ENCODE measurements at places on chromosomes 3 and 15.
A peak's percentile ranks its signal among the peaks of the same experiment; 100 is the strongest.

DNA sequence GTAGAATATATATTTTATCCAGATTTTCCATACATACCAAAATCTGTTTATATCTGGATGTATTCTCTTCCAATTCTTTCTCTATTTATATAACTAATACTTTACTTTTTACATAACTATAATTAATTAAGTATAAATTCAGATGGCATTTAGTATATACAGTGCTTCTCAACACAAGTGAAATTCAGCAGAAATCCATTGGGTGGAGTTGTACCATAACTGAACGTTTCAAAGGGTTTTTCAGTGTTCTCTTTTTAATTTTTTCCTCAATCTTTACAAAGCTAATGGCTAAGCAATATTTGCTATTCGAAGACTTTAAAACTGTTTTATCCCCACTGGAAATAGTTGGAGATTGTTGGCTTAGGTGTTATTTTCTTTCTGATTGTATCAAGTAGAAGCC is 13.9 kb upstream of the ZBBX start:
- no peak for DNase-seq

GRCh38 chr15:69982037-69982436 is 115.7 kb downstream of the TLE3 start:
- DNase-seq: no peak

DNA sequence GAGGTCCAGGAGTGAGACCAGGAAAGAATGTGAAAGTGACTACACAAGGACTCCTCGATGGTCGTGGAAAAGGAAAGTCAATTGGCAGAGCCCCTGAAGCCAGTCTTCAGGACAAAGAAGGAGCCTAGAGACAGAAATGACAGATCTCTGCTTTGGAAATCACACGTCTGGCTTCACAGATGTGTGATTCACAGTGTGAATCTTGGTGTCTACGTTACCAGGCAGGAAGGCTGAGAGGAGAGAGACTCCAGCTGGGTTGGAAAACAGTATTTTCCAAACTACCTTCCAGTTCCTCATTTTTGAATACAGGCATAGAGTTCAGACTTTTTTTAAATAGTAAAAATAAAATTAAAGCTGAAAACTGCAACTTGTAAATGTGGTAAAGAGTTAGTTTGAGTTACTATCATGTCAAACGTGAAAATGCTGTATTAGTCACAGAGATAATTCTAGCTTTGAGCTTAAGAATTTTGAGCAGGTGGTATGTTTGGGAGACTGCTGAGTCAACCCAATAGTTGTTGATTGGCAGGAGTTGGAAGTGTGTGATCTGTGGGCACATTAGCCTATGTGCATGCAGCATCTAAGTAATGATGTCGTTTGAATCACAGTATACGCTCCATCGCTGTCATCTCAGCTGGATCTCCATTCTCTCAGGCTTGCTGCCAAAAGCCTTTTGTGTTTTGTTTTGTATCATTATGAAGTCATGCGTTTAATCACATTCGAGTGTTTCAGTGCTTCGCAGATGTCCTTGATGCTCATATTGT is 6.0 kb downstream of the CCR2 start:
- DNase-seq: no peak

DNA sequence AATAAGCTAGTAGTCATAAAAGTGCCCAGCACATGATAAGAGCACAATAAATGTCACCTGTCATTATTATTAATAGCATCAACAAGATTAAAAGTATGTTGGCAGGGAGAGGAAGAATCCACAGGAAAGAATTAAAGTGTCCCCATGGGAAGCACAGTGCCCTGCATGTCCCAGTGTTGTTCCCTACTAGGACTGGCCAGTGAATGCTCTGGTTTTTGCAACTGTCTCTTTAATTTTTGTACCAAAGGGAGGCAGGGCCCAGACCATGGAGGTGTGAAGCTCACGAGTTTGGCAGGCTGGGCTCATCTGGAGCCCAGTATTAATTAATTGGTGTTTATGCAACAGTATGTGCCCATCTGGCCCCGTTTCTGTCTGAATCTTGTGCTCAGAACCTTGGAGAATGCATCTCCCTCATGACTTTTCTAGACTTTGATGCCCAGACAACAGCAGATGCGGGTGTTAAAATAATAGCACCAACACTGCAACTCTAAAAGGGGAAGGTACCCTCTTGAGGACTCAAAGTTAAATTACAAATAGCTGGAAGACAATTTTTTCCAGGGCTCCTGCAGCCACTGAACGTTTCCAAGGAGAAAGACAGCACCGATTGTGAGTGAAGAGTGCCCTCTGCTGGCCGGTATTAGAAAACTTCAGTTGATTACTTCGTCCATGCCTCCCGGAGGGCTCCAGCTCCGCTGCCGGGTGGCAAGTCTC is 71.9 kb upstream of the SPATA12 start:
- DNase-seq: peak; percentile 83

- no peak for DNase-seq
Measured at GRCh38 chr15:46177219-46177618, 542.4 kb downstream of the SQOR start.

DNA sequence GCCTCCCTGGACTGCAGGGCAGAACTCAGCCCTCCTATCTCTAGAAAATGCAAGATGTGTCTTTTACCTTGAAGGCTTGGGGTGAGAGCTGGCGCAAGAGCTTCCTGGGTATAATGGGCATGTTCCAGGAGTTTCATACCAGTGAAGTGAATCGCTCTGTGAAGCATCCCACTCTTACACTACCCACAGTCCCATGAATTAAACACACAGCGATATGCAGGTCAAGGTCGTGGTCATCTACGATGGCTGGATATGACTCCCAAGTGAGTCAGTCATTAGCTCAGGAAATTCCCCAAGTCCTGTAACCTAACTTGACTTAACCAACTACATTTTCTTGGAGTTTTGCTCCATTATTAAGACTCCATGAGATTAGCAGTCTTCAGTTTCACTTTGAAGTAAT is 439.7 kb downstream of the NTRK3 start:
- no peak for DNase-seq

DNA sequence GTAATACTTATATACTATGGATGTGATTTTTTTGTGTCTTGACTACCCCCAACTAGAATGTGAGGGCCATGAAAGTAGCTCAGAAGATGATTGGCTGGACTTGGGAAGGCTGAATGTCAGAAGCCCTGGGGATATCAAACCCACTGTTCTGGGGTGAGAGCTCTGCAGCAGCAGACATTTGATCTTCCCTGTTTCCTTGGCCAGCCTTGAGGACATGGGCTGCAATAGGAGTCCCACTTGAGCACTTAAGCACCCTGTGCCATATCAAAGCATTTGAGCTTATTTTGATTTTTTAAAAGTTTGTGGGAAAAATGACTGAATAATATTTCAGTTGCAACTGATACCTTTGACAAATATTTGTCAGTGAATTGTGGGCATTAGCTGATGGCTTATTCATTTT is 21.7 kb downstream of the GTF2E1 start:
- DNase-seq: peak; percentile 5

DNA sequence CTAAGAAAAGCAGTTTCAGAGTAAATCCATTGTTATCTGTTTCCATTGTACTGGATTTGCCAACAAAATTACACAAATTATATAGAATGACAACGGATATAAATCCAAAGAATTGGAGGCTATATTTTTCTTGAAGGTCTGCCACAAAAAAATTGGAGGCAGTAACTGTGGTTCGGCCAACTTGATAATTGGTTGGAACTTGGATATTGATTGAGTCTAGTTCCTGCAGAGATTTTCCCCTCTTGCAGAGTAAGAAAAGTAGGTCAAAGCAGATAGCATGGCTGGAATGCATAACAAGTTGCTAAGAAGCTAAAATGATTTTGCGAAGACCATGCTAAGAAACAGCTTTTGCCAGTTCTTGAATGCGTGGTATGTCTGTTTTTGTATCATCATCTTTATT is 269.6 kb upstream of the CFAP20DC start:
- DNase-seq: no peak

DNA sequence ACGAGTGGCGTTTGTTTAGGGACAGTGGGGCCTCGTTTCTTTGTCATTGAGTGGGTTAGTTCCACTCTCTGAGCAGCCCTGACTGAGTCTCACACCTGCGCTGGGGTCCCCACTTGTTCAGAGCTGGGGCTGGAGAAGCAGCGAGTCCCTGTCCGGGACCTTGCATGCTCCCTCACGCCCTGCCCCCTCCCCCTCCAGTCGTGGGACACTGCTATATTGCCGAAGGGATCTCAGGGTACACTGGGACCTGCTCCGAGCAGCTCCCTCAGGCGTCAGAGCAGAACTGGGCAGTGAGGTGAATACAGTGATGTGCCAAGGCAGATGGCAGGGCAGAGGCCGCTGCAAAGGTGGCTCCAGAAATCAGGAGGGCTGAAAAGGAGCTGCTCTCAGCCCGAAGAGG is 59.9 kb upstream of the KLF13 start:
- DNase-seq: no peak

DNA sequence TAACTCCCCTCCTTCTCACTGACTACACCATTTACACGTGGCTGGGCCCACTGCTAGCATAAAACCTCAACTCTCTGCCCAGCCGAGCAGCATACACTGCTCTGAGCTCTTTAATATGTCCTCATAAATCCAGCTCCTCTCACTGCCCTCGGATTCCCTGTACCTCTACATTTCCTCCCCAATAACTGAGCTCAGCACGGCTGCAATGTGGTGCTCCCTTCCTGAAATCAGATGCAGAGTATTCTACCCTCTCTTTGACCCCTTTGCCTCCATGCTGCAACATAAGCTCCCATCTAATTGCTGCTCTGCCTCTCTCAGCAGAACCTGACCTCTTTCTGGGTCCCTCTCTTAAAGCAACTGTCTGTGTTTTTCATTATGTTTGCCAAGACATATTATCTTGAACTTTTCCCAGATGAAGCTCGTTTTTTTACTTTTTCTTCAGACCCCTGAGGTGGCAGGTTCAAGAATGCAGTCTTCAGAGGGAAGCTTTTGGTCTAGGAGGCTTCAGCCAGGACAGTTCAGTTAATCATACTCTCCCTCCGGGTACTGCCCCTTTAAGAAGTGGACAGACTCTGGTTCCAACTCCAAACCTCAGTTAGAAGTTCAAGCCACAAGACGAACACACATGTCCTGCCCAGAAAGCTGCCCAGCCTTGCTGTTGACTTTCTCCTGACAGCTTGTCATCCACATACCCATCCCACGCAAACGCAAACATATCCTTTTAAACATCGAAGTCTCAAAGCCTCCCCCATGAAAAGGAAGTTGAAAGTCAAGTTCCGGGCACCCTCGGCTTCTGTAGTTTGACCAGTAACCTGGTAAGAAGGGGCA is 81.1 kb upstream of the NEO1 start:
- DNase-seq: peak; percentile 27

DNA sequence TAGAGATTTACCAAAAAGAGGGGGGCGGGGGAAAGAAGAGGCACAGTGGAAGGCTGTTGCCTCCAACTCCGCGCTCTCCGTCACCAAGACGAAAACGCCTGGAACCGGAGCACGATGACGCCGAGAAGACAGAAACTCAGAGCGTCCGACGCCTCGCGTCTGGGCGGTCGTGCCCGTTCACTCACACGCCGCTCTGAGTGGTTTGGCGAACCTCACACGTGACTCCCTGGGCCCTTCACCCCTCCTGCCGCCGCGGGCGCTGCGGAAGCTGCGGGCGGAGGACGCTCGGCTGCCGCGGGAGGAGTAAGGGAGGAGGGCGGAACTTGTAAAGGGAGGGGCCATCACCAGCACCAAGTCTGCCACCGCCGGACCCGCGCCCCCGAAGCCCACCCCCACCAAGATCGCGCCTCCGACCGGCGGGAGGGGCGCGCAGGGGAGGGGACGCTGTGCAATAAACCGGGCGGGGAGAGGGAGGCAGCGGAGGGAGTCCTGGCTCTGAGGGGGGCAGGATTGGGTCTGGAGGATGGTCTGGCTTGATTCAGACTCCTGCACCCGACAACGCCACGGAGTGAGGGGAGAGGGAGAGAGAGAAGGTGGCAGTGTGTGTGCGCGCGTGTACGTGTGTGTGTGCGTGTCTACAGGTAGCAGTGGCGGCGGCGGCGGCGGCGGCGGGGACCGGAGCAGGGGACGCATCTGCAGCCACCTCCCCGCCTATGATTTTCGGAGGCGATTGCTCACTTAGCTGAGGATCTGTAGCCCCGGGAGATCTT is 1.9 kb upstream of the NLGN1 start:
- peak; percentile 80 for DNase-seq

- no peak for DNase-seq
Measured at GRCh38 chr3:188218603-188219002, 64.6 kb downstream of the LPP start.

- no peak for DNase-seq
Measured at GRCh38 chr3:197183582-197183981, 114.8 kb downstream of the DLG1 start.

DNA sequence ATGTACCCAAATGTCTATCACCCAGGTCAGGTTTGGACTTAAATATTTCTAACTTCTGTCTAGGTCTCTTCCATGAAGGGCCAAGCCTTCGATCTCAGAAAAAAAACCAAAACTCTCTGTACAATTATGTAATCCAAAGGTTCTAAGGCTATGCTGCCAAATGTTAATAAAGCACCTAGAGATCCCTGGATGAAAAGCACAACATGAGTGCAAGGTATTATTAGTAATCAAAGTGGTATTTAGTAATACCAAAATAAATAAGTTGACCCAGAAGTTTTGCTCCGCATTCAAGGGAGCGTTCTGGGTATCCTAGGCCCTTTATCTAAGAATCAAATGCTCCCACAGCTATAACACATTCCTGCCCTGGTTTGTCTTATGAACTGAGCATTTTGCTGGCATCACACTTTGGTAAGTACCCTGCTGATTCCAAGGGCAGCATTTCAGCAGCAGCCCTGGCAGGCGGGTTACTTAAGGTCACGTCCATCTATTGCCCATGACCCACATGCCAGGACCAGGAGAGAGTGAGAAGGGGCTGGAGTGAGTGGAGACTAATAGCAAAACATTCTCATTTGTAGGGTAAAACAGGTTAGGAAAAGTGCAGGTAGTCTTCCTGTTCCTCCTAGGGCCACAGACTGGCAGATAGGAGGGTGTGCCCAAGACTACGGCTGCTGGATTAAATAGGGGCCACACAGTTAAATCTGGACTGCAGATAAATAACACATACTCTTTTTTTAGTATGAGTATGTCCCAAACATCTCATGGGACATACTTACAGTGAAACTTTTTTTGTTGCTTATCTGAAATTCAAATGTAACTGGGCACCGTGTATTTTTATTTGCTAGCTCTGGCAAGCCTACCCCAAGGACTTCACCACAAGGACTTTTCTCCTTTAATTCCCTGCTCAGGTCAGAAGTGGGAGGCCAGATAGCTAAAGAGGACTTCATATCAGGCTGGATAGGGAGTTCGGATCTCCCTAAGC is 76.0 kb upstream of the SNRK start:
- DNase-seq: no peak

- no peak for DNase-seq
Measured at GRCh38 chr3:195763843-195764825, 43.4 kb downstream of the MUC20 start.

- DNase-seq: no peak
Measured at GRCh38 chr3:19399356-19399755, 251.0 kb downstream of the KCNH8 start.

- DNase-seq: peak; percentile 65
Measured at GRCh38 chr15:89492111-89492641, 4.2 kb downstream of the RHCG start.
